Non-pigmented ciliary epithelial cell (primary cell): ENCODE measurements at places on chromosomes 6 and 20.

DNA sequence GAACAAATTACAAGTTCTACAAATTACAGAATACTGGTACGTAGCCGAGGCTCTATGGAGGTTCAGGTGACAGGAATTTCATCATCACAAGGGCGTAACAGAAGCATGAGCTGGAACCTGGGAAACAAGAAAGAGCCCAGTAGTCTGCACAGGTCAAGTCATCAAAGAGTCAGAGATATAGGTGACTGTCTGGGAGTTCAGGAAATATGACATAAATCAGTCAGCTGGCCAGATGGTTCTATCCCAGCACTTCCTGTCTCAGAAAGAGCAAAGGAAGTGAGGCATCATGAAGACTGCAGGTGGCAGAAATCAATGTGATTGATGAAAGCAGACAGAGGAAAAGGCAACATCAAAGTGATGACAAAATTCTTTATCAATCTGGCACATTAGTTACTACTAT lies 23.3 kb downstream of the MYCT1 start:
- DNase-seq: no peak

DNA sequence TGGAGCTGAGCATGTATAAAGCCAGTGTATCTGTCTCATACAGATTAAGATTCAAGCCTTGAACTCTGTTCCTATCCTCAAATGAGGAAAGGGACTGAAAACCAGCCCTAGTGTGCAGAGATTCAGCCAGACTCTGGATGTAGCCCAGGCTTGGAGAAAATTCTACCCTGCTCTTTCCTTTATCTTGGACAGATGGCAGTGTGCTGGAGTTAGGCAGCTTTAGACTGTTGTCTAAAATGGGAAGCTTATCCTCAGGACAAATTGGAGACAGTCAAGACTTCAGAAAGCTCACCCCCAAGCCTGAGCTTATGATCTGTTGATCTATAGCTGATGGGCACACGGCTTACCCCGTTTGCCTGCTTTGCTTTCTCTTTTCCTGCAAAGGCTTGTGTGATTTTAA lies 1057.6 kb downstream of the KIF16B start:
- DNase-seq: no peak

DNA sequence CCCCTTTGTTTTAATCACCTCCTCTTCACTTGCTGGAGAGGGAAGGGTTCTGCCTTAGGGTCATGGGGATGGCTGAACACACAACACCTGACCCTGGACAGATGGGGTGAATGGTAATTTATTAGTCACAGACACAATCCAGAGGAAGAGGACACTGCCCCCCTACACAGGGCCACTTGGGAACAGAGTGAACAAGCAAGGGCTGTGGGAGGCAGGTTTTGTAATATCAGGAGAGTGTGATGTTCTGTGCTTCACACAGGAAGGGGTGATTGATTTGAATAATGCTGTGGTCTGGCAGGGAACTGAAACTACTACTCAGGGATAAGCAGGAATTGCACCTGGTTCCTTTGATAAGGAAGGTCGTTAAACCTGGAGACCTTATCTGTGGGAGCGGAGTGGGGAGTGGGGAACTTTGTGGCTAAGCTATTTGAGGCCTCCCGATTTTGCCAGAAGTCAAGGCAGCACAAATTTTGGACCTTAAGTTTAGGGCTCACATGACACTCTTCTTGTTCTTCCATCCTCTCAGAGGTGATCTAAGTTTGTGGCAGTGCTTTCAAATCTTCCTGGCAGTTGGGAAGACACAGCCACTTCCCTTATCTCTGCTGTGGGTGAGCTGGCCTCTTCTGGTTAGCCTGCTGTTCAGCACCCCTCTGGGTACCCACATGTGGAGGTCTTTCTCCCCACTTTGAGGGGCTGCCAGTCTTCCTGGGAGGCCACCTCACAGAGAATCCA lies 77.8 kb downstream of the CD164 start:
- no peak for DNase-seq

DNA sequence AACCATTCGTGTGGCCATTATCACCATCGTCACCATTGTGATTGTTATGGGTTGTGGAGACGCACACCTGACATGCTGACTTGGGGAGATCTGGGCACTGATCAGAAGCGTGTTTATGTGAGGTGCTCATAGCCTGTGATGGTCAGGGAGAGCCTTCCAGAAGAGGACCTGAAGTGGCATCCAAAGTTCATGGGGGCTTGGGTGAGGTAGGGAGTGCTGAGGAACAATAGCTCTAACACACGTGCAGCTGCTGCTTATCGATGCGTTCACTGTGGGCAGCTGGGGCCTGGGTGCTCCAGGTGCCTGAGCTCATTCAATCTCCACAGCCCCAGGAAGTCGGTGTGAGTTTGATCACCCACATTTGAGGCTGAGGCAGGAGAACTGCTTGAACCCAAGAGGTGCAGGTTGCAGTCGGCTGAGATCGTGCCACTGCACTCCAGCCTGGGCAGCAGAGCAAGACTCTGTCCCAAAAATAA lies 227.3 kb downstream of the PREX1 start:
- DNase-seq: no peak

GRCh38 chr6:43143235-43144128 lies 27.6 kb upstream of the SRF start:
- DNase-seq: peak; percentile 63
